ENCODE measurements at places on chromosomes 2 and 18. TPM values are rescaled to one million over a fixed set of nuclear protein-coding genes. Genes with fewer than 3 reads are reported as not detected.

Gene OR6B2
- not detected for total RNA-seq

DNA sequence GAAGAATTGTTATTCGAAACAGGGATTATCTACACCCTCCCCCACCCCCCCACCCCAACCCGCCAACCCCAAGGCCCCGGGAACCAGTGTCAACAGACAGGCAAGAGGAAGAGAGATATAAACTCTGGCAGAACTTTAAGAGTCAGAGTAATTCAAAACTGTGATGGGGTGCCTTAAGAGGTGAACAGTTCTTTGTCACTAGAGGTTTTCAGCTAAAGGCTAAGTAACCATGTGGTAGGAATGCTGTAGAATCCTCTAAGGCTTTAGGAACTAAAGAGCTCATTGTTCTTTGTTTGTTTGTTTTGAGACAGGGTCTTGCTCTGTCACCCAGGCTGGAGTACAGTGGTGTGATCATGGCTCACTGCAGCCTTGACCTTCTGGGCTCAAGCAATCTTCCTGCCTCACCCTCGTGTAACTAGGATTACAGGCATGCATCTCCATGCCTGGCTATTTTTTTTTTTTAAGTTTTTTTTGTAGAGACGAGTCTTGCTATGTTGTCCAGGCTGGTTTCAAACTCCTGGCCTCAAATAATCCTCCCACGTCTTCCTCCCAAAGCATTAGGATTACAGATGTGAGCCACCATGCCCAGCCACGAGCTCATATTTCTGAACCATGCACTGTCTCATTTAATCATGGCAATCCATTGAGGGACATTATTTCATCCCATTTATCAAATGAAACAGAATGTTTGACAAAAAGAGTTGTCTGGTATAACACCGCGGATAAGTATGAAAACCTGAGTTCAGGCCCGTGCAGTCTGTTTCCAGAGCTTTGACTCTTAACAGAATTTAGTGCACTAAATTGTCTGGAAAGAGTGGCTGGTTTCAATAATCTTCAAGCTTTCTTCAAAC lies 20.8 kb upstream of the TMEM17 start:
- DNase-seq = no peak

Gene SLC9A4
- not detected for total RNA-seq

Gene CD8B2
- not detected for total RNA-seq

- no peak for DNase-seq
Measured at GRCh38 chr2:51620796-51621195, 588.9 kb upstream of the NRXN1 start.
